ENCODE measurements at places on chromosomes 11 and 22. TPM values are rescaled to one million over a fixed set of nuclear protein-coding genes. Genes with fewer than 3 reads are reported as not detected.
A peak's percentile ranks its signal among the peaks of the same experiment; 100 is the strongest.

DNA sequence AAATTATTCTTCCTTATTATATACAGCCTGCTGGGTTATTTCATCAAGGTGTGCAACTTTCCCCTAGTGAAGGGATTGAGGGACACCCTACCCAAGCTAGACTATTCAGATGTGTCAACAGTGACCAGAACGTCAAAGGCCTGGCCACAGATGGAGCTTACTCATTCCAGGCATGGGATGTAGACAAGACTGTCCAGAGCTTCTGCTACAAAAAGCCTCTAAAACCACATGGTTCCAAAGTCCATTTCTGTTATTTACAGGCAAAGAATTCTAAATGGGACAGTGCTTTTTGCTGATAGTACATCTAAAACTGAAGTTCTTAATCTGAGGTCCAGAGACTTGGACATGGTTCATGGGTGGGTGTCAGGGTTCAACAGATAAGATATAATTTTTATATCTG, 9.7 kb upstream of the SMCO4 start:
- no peak for DNase-seq

DNA sequence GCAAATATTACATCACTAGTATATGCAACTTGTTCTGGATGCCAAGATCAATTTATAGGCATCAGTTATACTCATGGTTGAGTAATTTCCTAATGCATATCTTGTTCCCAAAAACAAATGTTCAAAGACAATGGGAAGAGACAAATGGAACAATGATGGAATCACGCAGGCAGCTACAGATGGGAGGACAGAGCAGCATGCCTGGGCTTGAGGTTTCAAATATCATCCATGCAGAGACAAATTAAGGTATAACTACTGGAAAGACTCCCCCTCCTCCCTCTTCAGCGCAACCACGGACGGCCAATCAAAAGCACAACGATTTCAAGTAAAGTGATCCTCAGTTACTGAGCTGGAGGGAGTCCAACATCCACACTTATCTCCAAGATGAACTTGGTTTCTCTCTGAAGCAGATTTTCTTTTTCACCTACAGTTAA, 106.8 kb downstream of the CCDC83 start:
- no peak for DNase-seq

DNA sequence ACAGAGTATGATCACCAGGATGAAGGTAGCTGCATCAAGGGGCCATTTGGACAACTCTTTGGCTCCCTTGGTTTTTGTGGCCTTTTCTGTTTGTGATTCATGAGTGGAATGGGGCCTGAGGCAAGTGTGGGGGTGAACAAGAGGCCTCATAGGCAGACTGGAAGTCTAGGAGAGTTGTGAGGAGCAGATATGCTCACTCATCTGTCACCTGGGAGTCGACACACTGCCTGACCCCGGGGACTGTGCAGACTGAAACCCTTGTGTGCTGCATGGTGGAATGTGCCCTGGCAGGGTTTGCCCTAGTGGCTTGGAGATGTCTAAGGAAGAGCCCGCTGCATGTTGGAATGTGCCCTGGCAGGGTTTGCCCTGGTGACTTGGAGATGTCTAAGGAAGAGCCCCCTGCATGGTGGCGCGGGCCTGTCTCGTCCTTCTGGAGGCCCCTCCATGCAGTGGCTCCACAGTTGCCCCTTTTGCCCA, 60.0 kb downstream of the MED15 start:
- DNase-seq = peak; percentile 90

Gene CCDC87
- total RNA-seq = 0.18 TPM

DNA sequence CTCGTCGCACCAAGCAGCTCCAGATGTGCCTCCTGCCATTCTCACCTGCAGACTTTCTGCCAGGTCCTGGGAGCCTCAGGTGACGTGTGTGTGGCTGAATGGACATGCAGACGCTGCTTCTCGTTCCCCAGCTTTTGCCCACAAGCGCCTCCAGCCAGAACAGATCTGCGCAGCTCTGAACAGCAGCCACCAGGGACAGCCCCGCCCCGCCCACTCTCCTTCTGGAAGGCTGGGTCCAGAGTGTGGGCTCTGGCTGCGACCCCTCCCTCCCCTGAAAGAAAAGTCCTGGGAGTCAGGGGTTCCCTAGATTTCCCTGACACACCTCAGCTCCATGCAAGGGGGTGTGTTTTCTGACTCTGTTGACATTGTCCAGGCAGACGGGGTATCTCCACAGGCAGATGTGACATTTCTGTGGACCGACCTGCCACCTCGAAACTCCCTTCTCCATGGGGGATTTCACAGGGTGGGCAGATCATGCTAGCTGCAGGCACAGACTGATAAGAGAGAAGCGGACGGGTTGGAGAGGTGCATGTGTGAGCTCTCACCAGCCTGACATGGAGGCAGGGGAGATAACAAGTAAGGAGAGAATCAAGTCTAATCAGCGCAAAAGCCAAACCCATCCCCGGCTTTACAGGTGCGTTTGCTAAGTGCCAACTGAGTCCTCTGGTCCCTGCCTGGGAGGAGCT, 19.8 kb downstream of the SLCO2B1 start:
- DNase-seq = no peak

All from HFFc6 (cell line).